ENCODE measurements at places on chromosomes 1 and 21.

- DNase-seq: peak; percentile 51
These were observed 5.0 kb downstream of the SLC22A15 start for GRCh38 chr1:115980998-115981993.

GRCh38 chr1:32919811-32920733 lies 18.9 kb upstream of the TMEM54 start:
- DNase-seq: no peak

- no peak for DNase-seq
These were observed 5.0 kb downstream of the PALMD start for GRCh38 chr1:99650773-99651437.

GRCh38 chr1:89546934-89547562 lies 22.4 kb downstream of the LRRC8B start:
- DNase-seq: no peak

- no peak for DNase-seq
These were observed 75.4 kb upstream of the VTCN1 start for GRCh38 chr1:117286145-117286544.

GRCh38 chr1:67105508-67105907 lies 29.3 kb downstream of the C1orf141 start:
- no peak for DNase-seq

- no peak for DNase-seq
These were observed 2.6 kb downstream of the INPP5B start for GRCh38 chr1:37944086-37944763.

GRCh38 chr21:32578107-32578691 lies 7.1 kb downstream of the TCP10L start:
- DNase-seq: no peak

GRCh38 chr1:112513112-112513870 lies 4.5 kb downstream of the WNT2B start:
- no peak for DNase-seq

DNA sequence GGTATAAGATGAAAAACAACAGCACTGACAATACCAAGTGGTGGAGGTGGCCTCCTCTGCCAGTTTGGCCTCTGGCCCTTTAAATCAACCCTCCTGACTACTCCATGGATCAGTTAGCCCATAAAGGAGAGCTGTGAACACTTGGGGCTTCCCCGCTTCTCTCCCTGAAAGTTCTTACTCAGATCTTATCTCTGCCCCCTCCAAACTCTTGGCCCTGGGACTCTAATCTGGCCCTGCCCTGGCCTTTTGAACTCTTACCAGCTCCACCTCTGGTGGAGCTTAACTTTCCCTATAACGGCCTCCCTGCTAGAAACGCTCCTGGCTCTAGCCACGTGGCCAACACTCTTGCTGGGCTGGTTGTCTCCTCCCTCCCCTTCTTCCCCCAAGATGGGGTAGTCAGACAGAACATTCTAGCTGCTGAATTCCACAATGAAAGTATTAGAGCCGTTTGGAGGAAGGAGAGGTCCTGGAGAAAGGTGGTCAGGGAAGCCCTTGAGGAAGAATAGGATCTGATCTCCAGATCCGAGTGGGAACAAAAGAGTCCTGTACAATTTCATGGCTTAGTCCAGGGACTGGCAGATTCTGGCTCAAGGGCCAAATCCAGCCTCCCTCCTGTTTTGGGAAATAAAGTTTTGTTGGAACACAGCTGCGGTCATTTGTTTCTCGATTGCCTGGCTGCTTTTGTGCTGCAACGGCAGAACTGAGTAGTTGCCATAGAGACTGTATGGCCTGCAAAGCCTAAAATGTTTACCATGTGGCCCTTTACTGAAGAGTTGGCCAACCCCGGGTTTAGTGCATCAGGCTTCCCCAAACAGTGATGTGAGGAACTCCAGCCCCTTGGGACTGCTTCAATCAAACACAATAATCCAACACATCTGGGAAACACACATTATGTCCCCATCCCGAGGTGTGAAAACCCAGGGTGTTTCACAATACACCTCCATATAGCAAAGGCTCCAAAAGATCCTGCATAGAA lies 9.5 kb upstream of the PIGR start:
- DNase-seq: peak; percentile 59

DNA sequence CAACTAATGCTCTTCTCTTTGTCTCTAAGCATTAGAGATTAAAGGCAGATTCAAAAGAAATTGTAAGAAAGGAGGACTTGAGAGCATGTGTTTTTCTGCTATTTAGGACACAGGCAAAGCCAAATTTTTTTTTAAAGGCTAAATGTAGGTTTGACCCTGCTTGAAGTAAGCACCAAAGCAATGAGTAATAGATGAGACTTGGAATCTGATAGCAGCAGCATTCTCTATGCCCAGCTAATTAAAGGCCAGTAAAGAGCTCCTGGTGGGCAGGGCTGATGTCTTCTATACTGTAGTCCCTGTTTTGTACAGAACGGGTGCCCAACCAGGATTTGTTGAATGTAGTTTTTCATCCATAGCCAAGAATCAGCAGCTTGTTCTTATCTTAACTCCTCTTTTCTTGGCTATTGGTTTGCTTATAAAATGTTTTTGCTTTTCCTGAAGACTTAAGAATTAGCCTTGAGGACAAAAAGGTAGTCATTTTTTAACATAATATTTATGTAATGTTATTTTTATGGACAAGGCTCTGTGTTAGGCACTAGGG lies 179.6 kb downstream of the LMO4 start:
- no peak for DNase-seq

GRCh38 chr1:109500941-109501381 lies 7.1 kb downstream of the CYB561D1 start:
- no peak for DNase-seq

GRCh38 chr1:233518344-233518743 lies 95.6 kb upstream of the KCNK1 start:
- peak; percentile 42 for DNase-seq

All from GM10248 (cell line).